ENCODE measurements at places on chromosomes 2 and 18.

DNA sequence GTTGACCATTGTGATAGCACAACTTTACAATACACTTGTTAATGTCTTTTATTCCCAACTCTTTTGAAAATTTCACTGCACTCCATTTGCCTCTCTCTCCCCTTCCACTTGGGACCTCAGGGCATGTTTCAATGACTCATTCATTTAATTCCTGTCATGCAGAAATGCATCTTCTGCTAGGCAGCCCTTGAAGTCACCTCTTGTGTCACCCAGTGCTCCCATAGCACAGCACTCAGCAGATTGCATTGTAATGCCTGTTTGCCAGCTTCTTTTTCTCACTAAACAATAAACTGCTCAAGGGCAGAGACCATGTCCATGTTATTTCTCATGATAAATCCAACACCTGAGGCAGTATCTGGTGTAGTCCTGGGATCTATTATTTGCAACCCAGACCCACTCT is 85.9 kb upstream of the ACSL3 start:
- no peak for DNase-seq

DNA sequence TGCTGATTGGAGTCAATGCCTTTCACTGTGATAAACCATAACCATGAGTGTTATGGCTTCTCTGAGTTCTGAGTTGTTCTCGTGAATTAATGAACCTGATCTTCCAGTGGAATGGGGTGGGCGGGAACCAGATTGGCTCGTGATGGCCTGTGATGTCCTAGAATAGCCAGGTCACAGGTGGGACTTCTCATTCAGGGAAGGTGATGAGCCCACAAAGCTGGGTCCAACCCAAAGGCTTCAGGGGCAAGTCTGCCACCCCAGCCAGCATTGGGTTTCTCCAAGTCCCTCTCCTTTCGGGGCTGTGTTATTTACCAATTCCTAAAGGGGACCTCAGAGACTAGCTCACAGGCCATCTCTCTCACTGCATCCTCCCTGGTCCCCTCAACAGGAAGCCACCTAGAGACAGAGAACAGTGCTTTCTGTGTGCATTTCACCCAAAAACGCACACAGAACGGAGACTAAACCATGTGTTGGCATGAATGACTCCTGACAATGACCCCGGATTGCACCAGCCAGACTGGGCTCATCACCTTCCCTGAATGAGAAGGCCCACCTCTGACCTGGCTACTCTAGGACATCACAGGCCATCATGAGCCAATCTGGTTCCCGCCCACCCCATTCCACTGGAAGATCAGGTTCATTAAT is 85.5 kb downstream of the MALT1 start:
- no peak for DNase-seq

DNA sequence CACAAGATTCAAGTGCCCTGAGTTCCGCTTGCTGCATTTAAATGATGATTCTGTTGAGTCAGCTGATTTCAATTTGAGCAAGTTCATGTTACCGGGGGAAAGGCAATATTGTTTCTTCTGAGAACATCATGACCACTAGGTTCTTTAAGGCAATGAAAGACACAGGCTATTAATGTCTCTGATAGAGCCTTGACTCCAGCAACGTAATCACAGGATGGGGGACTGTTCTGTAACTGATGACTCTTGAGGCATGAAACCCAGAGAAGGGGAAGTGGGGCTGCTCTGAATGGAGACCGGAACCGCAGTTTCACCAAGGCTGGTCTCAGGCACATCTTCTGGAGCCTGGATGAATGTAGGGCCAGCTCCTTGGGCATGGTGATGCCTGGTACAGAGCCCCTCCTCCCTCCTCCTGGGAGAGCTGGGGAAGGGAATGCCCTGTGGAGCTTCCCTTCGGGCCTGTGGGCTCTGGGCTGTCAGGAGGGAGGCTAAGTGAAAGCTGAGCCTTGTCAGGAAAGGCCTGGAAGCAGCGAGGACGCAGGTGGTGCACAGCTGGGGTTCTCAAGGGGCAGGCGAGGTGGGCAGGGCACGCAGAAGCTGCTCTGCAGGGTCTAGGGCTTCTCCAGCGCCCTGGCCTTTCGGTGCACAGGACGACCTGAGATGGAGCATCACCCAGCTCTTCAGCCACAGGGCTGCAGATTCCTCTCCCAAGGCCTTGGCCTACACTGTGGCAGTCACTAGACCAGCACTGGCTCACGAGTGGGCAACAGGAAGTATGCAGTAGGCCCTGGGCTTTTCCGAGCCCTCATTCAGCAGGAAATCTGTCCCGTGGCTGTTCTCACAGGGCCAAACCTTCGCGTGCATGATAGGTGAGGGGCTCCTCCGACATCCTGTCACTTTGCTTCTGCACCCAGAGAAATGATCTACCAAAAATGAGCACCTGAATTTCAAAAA is 36.6 kb upstream of the PRLH start:
- no peak for DNase-seq

DNA sequence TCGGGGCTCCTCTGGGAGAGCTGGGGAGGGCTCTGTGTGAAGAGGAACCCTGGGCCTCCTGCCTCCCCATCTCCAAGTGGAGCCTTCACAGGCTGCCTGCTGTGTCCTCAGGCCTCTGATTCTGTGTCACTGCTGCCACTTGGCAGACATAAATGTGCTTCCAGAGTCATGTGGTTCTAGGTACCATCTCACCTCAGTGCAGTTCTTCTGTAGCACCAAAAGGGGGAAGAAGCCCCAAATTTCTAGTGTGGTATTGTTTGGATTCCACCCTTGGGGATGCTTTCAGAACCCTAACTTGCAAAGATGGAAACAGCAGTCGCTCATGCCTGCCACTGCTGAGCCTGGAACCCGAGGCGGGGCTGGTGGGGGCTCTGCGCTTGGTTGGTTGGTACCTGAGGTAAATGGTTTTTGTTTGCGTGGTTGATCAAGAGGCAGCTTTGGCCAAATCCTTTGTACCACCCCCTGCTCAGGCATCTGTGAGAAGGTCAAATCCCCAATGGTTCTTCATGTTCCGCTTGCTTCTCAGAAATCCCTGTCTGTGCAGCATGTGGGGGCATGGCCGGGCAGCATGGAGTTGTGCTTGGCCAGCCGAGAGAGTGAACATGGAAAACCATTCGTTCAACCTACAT is 27.5 kb downstream of the COA5 start:
- DNase-seq, result no peak

- DNase-seq, result no peak
These were observed 97.1 kb upstream of the TMEM178A start for GRCh38 chr2:39568561-39569006.

GRCh38 chr2:216554755-216555154 is 56.1 kb downstream of the RPL37A start:
- no peak for DNase-seq

DNA sequence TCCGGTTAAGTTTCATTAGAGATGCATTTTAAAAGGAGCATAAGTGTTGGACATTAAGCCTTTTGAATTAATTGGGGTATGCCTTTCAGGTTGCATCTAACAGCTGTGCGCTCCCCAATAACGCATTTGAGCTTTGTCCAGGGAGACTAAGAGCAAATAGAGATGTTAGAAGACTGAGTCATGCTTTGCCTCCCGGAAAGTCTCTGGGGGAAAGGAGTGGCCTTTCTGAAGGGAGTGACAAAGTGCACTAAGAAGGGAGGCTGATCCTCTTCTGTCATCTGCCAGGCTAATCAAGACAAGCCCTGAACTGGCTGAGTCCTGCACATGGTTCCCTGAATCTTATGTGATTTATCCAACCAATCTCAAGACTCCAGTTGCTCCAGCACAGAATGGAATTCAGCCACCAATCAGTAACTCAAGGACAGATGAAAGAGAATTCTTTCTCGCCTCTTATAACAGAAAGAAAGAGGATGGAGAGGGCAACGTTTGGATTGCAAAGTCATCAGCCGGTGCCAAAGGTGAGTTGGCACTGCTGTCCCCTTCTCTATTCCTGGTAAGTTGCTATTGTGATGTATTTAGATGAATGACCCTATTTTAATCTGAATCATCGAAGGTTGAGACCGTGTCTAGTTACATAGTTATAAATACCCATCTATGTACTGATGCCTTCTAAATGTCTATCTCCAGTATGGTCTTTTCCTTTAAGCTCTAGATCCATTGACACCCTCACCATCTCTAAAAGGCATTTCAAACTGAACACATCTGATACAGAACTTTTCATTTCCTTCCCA is 12.1 kb downstream of the TTL start:
- DNase-seq, result no peak

All from HuH-7.5 (cell line).